ENCODE measurements at places on chromosomes 3 and 15.

DNA sequence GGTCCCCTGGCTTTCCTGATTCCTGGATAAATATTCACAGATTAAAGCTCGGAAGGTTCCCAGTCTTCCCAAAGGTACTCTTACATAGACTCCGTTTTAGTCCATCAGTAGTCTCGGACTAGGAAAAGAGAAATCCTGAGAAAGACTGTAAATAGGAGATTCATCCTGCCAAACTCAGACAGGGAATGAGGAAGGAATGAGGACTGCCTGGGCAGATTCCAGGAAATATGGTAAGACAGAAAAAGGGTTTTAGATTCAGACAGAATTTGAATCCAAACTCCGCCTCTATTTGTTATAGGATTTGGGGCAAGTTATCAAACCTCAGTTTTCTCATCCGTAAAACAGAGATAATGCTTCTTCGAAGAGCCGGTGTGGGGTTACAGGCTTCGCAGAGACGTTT is 77.8 kb upstream of the VGLL4 start:
- no peak for DNase-seq

- no peak for DNase-seq
These were observed 175.2 kb downstream of the LSAMP start for GRCh38 chr3:116270056-116270455.

- DNase-seq: no peak
These were observed 4.9 kb upstream of the DUSP7 start for GRCh38 chr3:52061121-52061910.

GRCh38 chr3:159001711-159002110 is 199.9 kb downstream of the MFSD1 start:
- no peak for DNase-seq

DNA sequence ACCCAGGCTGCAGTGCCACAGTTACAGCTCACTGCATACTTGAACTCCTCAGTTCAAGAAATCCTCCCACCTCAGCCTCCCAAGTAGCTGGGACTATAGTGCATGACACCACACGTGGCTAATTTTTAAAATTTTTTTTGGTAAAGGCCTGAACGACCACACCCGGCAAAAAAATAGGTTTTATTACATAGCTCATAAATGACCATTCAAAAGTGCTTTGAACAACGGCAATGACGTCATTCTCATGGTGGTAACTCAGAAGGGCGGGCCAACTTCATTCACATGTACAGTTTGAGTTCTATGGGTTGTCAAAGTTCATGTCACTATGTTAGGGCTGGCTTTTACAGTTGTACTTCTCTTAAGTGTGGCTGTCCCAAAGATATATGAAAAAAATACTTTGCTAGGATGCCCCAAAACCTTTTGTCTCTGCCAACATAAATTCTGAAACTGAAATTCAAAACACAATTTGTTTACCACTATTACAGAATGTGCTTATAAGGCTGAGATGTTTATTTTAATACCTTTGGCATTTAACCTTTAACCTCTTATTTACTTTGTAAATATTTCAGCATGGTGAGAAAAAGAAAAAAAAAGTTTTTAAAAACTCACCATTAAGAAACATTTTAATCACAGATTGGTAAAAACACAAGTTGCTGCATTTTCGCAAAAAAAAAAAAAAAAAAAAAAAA is 6.2 kb downstream of the MYO1E start:
- DNase-seq: no peak

DNA sequence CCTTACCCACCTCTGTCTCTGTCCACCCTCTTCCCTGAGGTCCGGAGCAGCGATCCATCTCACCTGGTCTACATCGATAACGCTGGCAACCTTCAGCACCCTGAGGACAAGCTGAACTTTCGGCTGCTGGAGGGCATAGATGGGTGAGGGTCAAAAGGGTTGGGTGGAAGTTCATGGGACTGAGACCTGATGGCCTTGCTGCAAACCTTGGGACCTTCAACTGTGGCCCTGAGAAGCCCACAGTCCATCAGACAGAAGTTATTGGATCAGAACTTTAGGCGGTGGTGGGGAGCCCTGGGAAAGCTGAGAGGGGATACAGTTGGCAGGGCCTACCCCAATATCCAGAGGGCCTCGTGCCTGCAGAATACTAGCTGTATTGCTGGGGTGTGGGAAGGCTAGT is 50.5 kb downstream of the POMGNT2 start:
- no peak for DNase-seq

DNA sequence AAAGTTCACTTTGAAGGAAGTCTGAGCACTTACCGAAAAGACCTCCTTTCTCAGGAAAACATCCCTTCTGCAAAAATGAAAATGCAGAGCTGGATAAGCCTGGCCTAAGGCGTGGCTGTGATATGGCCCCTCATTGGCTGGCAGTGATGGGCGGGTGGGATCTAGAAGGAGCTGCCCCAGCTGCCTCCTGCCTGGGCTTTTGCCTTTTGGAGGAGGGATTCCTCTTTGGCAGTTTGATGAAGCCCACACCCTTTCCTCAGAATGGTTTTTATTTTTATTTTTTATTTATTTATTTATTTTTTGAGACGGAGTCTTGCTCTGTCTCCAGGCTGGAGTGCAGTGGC is 4.0 kb upstream of the DZIP1L start:
- DNase-seq: no peak

DNA sequence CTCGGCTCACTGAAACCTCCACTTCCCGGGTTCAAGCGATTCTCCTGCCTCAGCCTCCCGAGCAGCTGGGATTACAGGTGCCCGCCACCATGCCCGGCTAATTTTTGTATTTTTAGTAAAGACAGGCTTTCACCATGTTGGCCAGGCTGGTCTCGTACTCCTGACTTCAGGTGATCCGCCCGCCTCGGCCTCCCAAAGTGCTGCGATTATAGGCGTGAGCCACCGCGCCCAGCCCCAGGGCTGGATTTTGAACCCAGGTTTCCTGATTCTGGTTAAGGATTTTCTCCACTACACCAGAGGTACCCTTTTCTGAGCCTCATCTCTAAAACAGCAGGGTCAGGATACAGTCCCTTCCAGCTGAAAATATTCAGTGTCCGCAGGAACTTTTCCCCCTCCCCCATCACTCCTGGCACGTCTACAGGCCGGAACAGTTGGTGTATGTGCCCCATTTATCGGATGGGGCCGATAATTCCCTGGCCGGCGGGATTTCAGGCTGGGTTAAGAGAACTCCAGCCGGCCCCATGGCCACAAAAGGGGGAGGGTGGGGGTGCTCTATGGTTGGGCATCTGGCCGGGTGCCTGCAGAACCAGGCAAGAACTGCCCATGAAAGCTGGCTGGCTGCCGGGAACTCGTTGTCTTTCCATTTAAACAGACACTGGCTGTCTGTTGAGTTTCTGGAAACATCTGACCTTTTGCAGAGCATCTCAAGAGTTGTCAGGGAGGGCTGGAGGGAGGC is 26.8 kb upstream of the SEMA4B start:
- no peak for DNase-seq

DNA sequence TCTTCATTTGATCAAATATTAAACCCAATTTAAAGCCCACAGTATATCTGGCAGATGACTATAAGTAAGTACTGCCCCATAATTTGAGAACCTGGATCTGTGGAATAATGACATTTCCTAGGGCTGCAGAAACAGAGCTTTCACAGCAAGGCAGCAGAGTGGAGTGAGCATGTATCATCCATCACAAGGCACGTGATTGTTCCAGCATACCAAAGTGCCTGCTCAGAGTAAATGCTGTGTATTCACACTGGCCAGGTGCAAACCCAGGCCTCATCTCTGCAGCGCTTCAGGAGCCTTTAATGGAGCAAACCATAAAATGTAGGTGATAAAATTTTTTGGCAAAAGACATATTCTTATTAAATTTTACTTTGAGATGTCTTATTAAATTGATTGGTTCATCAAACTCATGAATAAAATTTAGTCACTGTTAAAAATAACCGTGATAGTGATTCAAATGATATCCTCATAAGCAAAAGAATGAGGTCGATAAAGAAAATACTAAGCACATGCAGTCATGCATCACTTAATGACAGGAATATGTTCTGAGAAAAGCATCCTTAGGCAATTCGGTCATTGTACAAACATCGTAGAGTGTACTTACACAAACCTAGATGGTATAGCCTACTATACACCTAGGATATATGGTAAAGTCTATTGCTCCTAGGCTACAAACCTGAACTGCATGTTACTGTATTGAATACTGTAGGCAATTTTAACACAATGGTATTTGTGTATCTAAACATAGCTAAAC is 99.3 kb upstream of the SLC24A5 start:
- DNase-seq: no peak

DNA sequence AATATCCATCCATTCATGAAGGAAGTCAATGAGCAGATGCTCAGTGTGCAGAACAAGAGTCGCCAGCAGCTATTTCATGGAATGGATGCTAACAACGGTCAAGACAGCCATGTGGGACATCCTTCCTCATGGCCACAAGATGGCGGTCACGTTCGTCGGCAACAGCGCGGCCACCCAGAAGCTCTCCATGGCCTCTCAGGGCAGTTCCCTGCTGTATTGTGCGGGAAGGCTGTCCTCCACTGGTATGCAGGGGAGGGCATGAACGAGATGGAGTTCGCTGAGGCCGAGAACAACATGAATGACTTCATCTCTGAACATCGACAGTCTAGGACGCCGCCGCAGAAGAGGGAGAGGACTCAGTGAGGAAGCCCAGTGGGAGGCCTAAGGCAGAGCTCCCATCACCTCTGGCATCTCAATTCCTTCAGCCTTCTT is 208.3 kb downstream of the TJP1 start:
- no peak for DNase-seq
